Left colon (tissue), 2 donors: ENCODE measurements at places on chromosomes 2 and 18. TPM values are rescaled to one million over a fixed set of nuclear protein-coding genes. Genes with fewer than 3 reads are reported as not detected.
A peak's percentile ranks its signal among the peaks of the same experiment; 100 is the strongest.

- peak; percentile 30 for DNase-seq
These were observed 329.5 kb upstream of the CHAC2 start for GRCh38 chr2:53438100-53438499.

DNA sequence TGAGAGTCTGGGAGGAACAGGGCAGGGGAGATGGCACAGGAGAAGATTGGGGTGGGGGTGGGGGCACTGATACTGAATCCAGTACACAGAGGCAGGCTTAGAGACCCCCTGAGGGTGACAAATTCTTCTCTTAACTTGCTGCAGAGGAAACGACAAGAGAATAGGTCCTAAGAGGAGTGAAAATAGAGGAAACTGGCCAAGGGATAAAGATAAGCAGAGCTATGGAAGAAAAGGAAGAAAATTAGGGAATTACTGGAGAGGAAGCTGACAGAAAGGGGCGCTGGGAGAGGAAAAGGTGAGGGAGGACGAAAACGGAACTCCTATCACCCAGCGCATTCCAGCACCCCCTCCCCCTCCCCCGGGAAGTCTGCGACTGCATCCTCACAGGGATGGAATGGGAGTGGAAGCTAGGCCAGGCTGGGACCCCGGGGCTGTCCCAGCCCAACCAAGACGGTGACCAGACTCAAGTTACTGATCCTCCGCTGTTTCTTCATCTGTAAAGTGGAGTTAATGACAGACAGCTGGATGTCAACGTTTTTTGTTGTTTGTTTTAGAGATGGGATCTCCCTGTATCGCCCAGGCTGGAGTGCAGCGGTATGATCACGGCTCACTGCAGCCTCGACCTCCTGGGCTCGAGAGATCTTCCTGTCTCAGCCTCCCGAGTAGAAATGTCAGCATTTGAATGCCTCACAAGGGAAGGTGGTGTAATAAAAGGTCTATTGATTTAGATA, 2.6 kb upstream of the EMX1 start:
- no peak for DNase-seq

DNA sequence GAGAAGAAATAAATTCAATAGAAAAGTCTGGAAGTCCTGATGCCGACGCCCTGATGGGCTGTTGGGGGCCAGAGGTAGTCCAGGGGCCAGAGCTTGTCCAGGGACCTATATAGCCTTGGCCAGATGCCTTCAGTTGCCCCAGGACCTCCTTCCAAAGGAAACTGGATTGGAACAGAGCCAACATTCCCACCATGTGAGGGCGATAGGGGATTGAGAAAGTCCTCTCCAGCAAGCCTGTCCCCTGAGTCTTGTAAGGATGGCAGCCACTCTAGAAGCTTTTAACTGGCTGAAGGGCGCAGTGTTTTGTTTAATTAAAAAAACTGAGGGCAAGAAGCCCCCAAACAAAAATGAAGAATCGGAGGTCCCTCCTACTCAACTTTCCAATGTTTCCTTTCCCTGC, 54.9 kb upstream of the CDCA7 start:
- no peak for DNase-seq

The CNDP1 gene
- total RNA-seq = not detected

DNA sequence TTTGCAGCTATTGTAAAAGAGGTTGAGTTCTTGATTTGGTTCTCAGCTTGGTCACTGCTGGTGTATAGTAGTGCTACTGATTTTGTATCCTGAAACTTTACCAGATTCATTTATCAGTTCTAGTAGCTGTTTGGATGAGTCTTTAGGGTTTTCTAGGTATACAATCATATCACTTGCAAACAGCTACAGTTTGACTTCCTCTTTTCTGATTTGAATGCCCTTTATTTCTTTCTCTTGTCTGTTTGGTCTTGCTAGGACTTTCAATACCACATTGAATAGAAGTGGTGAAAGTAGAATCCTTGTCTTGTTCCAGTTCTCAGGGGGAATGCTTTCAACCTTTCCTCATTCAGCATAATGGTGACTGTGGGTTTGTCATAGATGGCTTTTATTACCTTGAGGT, 210.5 kb upstream of the DPP10 start:
- DNase-seq = no peak

DNA sequence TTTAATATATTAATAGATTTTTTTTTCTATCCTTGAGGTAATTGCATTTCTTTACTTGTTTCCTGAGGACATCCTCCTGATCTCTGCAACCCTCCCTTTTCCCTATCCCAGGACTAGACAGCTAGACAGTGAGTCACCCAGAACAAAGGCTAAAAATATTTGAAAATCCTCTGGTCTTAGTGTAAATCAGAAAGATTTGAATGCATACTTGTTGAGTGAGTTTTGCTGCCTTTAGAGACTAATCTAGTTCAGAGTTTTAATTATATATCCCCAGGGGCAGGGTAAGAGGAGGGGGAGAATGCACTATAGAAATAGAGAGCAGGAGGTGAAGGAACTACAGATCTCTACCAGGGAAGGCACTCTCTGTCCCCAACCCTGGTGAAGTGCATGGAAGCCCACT, 202.3 kb upstream of the TCF4 start:
- DNase-seq = no peak

GRCh38 chr2:238116298-238117198, 16.4 kb downstream of the ESPNL start:
- no peak for DNase-seq
